ENCODE measurements at places on chromosomes 7 and 10.

DNA sequence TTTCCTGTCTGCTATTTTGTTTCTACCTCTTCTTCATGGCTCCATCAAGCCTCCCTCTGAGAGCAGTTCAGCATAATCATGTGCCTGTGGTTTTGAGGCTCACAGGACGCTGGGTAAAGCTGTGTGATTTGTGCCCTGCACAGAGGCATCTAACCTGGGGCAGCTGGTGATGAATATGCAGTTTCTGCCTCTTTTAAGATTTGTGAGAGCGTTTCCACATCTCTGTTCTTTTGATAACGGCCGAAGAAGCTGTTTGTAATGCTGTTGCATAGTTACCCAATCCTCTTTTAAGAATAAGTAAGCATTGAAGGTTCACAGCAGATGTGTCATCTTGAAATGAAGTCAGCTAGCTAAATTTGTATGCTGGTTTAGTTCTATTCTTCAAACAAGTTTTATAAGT, 45.2 kb downstream of the PNLIPRP3 start:
- no peak for DNase-seq

GRCh38 chr7:93232673-93233018, 480 bp downstream of the VPS50 start:
- DNase-seq = no peak

- DNase-seq = no peak
These were observed 26.2 kb downstream of the ADK start for GRCh38 chr10:74177140-74177677.

- no peak for DNase-seq
These were observed 38.1 kb downstream of the PRPS1L1 start for GRCh38 chr7:17989546-17989945.

- no peak for DNase-seq
These were observed 278.9 kb downstream of the GRID1 start for GRCh38 chr10:86087716-86088115.

- DNase-seq = no peak
These were observed 205.6 kb downstream of the AUTS2 start for GRCh38 chr7:69803699-69804516.

DNA sequence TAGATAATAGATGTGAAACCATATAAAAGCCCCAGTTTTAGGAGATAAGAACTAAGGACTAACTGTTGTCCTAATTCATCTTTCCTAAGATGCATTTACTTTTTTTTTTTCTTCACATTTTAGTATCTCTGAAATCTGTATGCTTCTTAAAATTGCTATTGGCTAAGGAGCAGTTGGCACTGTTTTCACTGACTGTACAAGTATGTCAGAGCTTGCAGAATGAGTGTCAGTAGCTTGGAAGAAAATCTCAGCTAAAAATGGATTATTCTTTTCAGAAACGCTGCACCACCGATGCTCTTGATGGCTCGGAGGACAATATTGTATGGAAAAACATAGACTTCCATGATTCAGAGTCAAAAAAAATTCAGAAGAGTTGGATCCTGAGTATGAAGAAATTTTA, 91.1 kb upstream of the DNAJB12 start:
- no peak for DNase-seq

GRCh38 chr7:41996381-41997035, 240.5 kb downstream of the GLI3 start:
- DNase-seq = no peak

- DNase-seq = peak; percentile 64
These were observed 191.8 kb upstream of the CDCA7L start for GRCh38 chr7:22137466-22137865.

DNA sequence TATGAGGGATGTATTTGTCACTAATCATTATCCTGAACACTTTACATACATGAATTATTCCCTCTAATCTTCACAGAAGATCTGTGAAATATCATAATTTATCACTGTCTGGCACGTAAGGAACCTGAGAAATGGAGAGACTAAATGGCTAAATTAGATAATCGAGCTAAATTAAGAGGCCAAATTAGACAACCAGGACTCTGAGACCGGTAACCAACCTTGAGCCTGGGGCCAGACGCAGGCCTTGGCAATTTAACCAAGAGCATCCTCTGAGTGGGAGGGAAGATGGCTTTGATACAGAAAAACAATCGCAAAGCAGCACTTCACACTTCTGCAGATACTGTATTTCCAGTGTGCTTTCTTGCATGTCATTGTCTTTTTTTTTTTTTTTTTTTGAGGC, 21.4 kb downstream of the SVOPL start:
- no peak for DNase-seq

DNA sequence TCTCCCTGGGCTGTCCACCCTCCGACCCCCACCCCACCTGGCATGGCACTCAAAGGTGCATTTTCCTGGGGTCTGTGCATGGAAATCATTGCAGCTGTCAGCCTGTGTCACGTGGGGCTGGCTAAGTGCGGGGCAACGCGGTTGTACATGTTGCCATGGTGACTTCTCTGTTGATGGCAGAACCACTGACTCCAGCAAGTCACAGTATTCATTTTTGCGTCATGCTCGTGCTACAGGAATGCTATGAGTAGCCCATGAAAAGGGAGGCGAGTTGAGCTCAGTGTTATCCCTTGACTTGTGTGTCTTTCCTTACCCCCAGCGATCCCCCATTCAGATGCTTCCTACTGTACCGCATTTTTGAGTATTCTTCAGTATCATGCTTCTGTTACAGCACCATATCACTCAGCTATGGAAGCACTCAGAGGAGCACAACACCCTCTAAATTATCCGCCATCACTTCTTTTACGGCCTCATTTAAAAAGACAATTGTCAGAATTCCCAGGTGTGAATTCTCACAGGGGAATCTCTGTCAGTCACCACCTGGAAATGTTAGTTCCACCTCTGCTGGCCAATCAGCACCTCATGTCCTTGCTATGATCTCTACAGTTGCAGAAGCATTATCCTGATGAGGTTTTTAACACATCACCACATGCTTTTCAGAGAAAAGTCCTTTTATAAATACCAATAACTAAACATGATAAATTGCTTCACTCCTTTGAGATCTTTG, 194.4 kb upstream of the C7orf33 start:
- DNase-seq = no peak

DNA sequence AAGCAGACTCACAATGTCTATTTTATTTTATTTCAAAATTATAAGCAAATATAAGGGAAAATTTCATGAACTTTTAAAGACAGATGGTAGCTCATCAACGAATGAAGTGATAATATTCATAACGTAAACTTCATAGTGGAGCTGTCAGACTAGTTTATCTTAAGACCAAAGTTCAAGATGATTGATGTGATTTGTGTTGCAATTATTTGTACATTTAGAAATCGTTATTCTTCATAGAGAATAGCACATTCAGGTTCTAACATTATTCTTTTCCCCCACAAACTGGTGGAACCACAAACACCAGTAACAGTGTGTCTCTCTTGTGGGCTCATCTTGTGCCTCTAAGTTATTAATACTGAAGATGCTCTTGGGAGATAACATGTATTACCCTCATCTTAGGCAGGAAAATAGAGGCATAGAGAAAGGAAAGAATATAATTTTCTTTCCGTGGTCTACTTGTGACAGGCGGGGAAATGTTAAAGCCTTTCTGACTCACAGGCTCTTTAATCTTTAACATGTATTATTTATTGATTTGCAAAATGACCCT, 37.0 kb downstream of the CCSER2 start:
- no peak for DNase-seq

DNA sequence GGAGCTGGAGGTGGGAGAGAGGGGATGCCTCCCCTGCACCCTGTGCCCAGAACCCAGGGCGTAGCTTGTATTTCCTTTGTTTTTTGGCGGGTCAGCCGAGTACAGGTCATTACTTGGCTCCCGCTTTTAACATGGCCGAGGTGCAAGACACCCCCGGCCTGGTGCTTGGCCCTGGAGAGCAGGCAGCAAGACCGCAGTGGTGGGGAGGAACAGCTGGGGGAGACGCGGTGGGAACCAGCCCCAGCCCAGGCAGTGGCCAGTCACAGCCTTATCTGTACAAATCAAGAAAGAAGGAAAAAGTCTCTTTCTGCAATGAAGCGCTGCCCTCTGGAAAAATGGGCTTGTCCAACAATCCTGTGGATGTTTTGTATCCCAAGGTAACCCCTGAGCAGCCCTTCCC, 99.1 kb downstream of the TAX1BP1 start:
- no peak for DNase-seq

DNA sequence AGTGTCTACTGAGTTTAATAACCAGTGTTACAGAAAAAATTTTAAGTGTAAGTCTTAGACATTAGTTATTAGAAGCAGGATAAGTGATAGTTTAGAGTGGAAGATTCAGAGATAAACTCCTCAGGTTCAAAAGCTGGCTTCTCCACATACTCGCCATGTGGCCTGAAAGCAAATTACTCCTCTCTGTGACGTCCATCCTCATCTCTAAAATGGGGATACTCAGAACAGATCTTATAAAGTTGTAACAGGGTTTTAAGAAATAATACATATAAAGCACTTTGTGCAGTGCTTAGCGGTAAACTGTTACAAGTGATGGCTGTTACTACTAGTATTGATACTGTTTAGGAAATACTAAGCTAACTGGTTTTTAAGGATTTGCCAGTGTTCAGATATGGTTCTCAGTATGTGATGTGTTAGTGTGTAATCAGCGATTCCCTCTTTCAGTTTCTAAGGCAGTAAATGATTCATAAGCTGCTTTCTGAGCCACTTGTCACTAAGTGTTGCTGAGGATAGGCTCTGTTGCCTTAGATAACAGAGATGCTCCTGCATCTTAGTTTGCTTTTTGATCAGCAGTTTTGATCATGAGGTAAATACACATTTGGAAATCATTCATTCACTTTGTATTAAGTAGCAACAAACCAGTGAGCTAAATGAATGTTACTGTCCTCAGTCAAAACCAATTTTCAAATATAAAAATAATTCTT, 58.7 kb downstream of the CYP51A1 start:
- DNase-seq = no peak

DNA sequence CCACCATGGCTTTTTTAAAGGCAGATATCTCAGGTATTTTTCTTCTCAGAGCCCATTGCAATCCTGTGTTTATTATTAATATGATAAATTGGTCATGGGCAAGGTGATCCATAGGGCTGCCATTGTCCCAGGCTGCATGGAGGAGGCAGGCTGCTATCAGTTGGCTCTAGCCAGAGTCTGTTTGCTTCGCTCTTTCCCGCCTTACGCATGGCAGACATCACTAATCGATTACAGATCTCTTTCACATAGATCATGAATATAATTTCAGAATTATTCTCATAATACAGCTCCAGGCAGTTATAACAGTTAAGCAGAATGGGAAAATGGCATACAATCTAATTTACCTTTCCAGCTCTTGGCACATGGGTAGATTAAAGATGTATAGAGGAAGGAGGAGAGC, 30.4 kb upstream of the HABP2 start:
- no peak for DNase-seq

DNA sequence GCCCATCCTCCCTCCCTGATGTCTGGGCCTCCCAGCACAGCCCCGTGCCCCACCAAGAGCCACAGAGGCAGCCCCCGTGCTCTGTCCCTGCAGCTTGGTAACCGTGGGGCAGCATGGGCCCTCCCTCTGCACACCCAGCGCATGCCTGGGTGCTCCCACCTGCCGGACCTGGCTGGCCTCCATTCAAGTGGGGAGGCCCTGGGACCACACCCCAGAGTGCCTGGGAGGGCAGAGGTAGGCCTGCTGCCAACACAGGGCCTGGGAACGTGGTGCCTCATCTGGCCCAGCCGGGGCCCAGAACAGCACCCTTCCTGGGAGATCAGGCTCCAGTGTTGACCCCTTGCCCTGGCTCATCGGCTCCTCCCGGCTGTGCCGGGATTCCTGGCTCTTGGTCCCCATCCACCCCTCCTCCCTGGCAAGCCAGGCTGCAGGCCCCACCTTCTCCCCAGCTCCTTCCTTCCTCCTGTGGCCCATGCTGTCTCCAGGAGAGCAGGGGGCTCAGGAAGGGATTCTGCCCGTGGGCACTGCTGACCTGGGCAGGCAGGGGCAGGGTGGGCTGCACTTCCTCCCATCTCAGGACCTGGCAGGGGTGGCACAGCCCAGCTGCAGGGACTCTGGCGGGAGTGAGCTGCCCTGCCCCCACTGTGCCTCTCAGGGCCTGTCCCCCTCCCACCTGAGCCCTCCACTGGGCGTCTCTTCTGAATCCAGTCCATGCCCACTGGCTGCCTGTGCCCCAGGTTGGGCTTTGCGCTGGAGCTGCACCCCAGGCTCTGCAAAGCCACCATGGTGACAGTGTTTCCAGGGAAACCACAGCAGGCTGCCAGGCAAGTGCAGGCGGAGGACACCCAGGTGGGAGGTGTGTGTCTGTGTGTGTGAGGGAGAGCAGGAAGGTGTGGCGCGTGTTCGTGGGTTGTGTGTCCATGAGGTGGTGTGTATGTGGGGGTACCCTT, 32.6 kb downstream of the PWWP2B start:
- no peak for DNase-seq

GRCh38 chr7:112080441-112080840, 125.8 kb downstream of the DOCK4 start:
- peak; percentile 40 for DNase-seq

All from retinal pigment epithelial cell (primary cell).